Hematopoietic multipotent progenitor cell treated with erythropoietin and hydrocortisone succinate and interleukin-3 and kit ligand, for 15 days (in vitro differentiated cells): ENCODE measurements at places on chromosomes 3 and 15.

- no peak for DNase-seq
Observed at GRCh38 chr15:35618260-35619188, 72.6 kb upstream of the DPH6 start.

DNA sequence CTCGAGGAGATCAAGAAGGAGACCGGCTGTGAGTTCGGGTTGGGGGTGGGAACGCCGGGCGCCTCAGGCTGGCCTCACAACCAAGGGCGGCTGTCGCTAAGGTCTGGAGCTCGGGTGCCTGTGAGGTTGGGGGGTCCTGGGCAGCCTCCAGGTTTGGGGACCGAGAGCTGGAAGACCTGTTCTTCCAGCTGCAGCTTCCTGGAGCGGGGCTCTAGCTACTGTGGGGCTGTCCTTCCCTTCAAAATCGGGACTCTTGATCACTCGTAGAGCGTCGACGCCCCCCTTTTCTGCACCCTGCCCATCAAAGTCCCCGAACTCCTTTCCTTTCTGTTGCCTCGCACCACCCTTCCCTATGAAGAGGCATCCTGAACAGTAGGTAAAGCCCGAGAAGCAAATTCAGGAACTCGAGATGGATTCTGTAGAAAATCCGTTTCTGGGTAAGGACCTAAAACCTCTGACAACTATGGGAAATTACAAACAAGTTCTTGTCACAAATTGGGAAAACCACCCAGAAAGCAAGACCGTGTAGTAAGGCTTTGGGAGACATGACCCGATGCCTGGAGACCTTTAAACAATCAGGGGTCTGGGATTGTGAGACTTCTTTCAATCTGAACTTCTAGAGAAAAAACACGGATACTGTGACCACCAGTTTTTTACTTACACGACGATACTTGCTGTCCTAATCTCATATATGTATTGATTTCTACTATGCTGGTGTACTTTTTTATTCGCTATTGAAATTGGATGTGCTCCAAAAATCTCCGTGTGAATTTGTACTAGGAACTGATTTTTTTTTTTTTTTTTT, 556 bp downstream of the CHP1 start:
- no peak for DNase-seq

DNA sequence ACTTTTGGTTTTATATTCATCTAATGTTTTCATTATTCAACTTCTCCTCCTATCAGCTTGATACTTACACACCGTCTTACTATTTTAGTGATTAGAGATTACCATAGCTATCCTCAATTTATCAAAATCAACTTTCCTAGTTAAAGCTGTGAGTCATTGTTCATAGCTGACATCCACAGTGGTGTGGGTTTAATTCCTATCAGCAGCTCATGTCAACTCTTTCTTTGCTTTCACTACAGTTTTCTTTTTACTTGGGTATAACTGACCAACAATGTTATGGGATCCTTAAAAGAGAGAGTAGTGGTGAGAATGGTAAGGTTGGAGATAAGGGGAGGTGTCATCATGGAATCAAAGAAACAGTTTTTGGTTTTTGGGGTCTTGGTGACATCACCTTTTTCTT, 112.7 kb downstream of the NFKBIZ start:
- no peak for DNase-seq

DNA sequence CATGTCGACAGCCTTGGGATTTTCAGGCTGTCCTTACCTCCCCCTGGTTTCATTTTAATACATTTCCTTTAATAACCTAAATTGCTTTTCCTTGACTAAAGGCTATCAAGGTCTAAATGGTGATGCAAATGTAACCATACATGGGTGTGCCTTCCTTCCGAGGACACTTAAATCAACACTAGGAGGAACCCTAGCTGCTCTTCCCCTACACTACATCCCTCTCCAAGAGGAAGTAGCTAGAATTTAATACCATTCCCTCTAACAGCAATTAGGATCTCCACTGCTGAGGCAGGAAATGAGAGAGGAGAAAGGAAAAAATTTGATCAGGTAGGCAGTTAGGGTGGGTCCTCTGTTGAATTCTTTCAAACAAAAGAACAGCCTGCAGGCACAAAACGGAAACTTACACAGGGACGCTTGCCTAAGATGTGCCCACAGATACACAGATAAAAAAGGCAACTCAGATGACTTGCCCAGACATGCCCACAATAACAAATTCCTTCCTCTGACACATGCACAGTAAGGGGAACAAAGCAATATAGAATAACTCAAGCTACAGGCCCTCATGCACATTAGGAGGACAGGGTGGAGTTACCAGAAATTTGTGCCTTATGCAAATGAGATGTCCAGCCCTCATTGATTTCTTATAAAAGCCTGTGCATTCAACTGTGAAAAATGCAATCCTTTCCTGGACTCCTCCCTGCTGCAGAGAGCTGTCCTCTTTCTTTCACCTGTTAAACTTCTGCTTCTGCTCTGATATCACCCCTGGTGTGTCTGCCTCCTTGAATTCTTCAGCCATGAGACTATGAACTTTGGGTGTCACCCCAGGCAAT, 1024.4 kb upstream of the CADM2 start:
- no peak for DNase-seq

- DNase-seq, result no peak
Observed at GRCh38 chr15:82774496-82774895, 31.4 kb downstream of the FSD2 start.

DNA sequence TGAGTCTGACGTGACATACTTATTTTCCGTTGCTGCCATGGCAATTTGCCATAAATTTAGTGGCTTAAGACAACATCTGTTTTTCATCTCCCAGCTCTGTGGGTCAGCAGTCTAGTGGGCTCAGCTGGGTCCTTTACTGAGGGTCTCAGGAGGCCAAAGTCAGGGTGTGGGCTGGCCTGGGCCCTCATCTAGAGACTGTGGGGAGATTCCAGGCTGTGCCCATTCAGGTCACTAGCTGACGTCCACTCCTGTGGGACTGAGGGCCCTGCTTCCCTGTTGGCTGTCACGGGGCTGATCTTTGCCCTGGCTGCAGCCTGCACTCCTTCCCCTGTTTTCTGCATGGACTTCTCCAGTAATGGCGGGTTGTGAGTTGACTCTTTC, 19.1 kb downstream of the FGD5 start:
- no peak for DNase-seq

DNA sequence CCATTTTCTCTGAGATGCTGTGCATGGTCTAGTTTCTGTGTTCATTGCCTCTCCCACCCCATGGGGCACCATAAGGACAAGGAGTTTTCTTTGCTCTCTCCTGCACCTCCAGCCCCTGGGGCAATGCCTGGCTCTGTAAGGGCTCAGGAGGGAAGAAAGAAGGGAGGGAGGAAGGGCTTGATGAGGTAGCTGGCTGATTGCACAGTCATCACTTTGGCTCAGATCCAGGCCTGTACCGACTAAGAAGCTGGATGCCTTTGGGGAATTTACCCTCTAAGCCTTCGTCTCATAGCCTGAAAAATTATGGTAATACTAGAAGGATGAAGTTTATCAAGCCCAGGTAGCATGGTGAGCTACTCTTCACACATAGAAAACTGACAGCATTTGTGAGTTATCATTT, 382.9 kb downstream of the GABRG3 start:
- DNase-seq, result no peak

GRCh38 chr3:184806567-184807271, 5.2 kb upstream of the VPS8 start:
- no peak for DNase-seq

GRCh38 chr3:52481819-52482521, 13.2 kb upstream of the STAB1 start:
- no peak for DNase-seq

DNA sequence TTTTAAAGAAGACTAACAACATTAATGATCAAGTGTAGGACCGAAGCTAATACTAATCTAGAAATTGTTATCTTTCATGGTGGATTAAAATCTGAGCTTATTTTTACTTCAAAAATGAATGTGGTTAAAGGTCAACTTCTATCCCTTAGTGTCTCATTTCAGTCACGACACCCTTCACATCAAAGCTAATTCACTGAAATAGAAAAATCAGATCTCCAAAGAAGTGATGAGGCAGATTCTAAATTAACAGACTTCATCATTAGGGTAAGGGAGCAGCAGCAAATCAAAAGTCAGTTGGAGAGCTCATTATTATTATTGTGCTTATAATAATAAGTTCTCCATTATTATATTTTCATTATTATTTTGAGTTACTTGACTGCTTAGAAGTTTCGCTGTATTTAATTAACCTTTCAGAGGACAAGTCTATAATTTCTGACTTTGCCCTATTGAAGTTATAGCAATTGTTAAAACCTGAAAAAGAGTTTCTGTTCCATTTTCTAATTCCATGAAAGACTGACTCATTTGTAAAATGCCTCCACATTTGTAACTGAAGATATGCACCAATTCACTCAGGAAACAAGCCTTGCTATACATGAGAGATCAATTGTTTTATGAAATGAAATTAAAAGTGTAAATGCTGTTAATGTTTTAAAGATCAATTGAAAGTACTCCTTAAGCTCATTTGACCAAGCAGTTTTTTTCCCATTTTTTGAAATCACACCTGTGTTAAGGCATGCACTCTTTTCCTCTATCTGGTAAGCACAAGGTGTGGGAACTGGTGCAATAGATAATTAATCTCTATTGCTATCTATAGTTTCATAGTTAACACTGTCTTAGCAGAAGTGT, 23.1 kb upstream of the CMC1 start:
- DNase-seq, result no peak

DNA sequence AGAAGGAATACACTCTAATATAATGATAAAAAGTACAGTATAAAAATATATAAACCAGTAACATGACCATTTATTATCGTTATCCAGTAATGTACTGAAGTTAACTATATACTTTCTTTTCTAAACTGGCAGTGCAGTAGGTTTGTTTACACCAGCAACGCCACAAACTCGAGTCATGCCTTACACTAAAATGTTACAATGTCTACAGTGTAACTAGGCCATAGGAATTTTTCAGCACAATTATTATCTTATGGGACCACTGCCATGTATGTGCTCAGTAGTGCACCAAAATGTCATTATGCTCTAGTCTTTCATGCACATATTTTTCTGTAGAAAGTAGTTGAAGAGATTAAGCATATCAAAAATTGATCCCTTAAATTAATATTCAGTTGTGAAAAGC, 609.8 kb upstream of the BCHE start:
- no peak for DNase-seq

DNA sequence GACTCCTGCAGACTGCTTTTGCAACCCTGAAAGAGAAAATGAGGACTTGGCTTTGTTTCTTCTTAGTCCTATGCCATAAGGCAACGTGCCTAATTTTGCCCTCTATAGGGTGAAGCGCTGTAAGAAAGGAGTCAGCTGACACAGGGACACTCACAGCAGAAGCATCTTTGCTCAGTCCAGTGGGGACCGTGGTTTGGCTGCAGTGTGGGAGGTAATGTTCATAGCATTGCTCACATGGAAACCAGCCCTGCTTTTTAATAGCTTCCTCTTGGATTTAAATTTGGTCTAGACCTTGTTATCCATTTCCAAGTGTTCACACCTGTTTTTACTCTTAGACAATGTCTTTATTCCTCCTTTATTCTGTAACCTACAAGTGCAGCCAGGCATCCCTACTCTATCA, 1032.1 kb downstream of the NTRK3 start:
- no peak for DNase-seq

DNA sequence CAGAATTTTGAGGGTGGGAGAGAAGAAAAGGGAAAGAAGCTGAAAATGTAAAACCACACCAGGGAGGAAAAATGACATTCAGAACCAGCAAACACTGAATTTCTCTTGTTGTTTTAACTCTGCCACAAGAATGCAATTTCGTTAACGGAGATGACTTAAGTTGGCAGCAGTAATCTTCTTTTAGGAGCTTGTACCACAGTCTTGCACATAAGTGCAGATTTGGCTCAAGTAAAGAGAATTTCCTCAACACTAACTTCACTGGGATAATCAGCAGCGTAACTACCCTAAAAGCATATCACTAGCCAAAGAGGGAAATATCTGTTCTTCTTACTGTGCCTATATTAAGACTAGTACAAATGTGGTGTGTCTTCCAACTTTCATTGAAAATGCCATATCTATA, 15.5 kb downstream of the GREM1 start:
- DNase-seq, result no peak

DNA sequence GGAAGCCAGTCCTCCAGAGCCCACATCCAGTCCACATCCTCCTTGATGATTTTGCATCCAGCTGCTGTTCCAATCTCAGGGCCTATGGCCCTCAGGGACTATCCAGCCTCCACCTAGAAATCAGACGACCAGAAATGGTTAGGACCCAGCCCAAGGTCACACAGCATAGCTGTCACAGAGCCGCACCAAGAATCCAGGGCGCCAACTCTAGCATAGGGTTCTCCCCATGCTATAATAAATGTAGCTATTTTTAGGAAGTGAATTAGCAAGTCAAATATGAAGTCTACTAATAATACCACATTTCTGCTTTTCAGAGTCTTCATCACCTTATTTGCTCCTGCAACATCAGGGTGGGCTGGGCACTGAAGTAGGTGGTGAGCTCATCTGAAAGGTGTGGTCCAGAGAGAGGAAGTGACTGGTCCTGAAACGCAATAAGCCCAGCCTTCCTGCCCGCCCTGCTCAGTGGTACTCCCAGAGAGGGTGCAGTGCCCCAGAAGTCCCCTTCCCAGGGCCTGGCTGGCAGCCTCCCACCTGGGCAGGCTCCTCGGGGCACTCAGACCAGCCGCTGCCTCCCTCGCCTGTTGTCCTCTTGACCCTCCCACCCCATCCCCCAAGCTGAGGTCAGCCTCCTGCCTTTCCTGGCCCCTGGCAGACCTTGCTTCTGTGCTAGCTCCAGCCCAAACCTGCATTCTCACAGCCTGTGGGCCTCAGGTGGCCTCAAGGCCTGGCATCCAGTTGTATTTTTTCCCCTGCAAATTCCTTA, 17.6 kb upstream of the CYP11A1 start:
- DNase-seq, result peak; percentile 64

GRCh38 chr3:118970819-118971218, 63.8 kb downstream of the IGSF11 start:
- no peak for DNase-seq

DNA sequence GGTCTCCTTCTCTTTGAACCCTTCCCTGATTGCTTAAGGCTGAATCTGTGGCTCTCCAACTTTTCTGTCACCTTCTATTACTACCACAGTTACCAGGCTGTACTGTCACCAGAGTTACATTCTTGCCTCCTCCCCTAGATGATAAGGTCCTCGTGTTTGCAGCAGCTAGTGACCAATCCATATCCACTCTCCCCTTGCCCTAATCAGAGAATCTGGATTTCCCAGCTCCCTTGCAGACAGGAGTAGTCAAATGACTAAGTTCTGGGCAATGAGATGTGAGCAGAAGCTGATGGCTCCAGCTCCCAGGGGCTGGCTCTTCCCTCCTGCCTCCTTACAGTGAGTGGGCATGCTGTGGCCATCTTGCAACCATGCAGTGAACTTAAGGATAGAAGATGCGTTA, 95.4 kb upstream of the VGLL4 start:
- DNase-seq, result no peak

GRCh38 chr3:49644684-49645083, 29.5 kb upstream of the APEH start:
- DNase-seq, result no peak
